ENCODE measurements at places on chromosomes 16 and 17. TPM values are rescaled to one million over a fixed set of nuclear protein-coding genes. Genes with fewer than 3 reads are reported as not detected.

HID1 gene
- 38.4 TPM for total RNA-seq

RNF222 gene
- not detected for total RNA-seq

DNA sequence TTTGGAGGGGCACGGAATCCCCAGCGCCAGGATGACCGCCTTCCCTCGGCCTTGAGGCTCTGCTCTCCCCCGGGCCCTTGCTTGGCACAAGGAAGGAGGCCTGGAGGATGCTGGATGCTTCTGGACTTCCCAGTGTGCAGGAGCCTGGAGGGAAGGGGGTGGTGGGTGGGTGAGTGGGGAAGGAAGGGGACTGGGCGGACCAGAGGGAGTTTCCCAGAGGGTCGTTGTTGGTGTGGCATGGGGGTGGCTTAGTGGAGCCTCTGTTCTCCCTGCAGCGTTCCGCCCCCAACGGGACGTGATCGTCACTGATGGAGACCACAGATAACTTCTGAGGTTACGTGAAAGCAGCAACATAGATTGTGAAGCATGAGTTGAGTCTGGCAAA is 140.0 kb downstream of the IRF8 start:
- DNase-seq, result no peak

- no peak for DNase-seq
These were observed 209.5 kb downstream of the CNTNAP4 start for GRCh38 chr16:76486740-76487139.

DNA sequence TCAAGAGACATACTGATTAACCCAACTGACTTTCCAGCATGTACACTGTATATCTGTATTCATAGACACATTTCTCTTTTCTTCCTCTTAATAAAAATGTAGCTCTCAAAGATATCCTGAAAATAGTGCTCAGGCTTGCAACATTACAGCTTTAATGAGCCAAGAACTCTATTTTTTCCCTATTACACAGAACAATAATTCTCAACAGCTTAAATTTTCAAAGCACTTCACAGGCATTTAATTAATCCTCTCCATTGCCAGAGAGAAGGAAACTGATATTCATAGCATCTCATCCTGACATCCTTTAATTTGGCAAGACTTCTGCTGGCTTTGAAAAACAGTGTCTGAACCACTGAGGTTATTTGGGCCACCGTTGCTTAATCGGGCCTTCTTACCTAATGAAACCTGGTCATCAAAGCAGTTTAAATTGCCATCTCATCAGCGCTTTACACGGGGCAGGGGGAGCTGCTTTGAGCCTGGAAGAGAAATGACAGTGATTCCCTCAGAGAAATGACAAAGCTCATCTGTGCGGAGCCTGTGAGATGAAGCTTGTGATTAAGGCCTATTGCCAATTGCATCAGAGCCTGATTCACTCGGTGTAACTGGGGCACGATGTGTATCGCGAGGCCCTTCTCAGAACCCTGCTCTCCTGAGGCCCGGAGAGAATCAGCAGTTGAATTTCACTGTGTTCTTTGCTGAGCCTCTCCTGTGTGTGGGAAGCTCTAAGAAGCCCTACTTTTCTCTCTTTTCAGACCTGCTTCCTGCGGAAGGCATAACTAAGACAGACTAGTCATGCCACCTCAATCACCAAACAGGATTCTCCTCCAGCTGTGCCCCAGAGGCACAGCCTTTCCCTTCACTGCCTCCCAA is 8.5 kb upstream of the SIAH1 start:
- no peak for DNase-seq

GRCh38 chr17:43599835-43600234 is 53.7 kb upstream of the ETV4 start:
- no peak for DNase-seq

GRCh38 chr17:688100-688989 is 26.3 kb downstream of the VPS53 start:
- DNase-seq, result no peak

- DNase-seq, result no peak
These were observed 112.1 kb downstream of the ADAMTS18 start for GRCh38 chr16:77322757-77323156.

- no peak for DNase-seq
These were observed 3.9 kb upstream of the NFAT5 start for GRCh38 chr16:69561901-69562300.

All from upper lobe of left lung (tissue), 6 donors.